ENCODE measurements at places on chromosomes 4 and X.

- DNase-seq = no peak
These were observed 399.6 kb upstream of the NDST3 start for GRCh38 chr4:117634716-117635115.

GRCh38 chr4:98583265-98583664, 75.1 kb downstream of the TSPAN5 start:
- DNase-seq = no peak

DNA sequence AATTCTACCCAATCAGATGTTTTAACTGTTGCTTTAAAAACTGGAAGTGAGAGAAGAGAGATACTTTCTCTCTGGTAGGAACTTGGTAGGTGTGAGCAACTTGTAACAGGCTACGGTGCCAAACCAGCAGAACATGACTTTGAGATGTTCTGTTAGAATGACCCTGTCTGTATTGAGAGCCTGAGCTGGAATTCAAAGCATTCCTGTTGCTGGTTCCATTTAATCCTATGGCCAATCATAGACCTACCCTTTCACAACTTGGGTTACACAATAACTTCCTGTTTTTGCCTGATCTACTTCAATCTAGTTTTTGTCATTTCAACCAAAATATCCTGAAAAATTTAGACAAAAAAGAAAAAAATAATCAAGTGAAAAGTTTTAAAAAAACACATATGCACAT, 1.7 kb upstream of the PRRG1 start:
- DNase-seq = no peak

DNA sequence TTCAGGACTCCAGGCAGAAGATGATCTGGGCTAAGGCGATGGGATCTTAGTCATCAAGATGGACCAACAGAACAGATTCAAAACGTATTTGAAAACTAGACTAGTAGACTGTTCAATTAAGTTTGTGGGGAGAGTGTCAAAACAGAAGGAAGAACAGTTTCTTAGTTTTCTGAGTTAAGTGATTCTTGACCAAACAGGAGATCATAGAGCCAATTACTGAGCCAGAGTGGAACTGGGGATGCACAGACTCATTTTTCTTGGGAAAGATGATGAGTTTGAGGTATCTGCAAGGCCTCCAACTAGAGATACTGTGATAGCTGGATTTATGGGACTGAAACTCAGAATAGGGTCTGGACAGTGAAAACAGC, 119.5 kb downstream of the REELD1 start:
- DNase-seq = no peak

- no peak for DNase-seq
These were observed 1365.2 kb downstream of the STIM2 start for GRCh38 chr4:28225689-28226353.

GRCh38 chrX:39645178-39645895, 452.4 kb downstream of the BCOR start:
- DNase-seq = no peak

DNA sequence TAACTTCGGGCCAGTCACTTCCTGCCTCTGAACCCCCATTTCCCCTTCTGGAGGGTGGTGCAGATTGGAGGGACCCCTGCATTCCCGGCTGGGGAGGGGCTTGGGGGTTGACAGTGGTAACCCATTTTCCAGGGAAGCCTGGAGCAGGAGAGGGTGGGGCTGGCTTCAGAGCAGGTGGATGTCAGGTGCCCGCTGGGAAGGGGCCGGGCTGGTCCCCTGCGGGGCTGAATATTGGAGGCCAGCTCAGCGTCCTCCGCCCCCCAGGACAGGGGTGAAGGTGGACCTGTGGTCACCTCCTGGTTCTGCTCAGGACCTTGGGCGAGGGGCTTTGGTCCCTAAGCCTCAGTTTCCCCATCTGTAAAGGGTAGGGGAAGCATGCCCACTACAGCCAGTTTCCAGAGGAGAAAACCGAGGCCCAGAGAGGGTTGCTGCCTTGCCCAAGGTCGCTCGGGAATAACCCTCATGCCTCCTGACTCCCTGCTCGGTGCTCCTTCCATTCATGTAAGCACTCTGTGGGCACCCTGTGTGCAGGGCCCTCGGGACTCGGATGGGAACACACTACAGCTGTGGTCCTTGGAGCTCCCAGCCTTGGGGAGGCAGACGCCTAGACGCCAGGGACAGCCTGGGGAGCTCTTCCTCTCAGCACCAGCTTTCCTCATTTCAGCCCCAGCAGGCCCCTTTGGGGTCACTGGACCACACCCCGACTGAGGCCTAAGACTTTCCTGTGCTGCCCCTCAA, 683 bp downstream of the MAN2B2 start:
- no peak for DNase-seq

- DNase-seq = no peak
These were observed 344.2 kb downstream of the GRIA2 start for GRCh38 chr4:157564771-157565170.

DNA sequence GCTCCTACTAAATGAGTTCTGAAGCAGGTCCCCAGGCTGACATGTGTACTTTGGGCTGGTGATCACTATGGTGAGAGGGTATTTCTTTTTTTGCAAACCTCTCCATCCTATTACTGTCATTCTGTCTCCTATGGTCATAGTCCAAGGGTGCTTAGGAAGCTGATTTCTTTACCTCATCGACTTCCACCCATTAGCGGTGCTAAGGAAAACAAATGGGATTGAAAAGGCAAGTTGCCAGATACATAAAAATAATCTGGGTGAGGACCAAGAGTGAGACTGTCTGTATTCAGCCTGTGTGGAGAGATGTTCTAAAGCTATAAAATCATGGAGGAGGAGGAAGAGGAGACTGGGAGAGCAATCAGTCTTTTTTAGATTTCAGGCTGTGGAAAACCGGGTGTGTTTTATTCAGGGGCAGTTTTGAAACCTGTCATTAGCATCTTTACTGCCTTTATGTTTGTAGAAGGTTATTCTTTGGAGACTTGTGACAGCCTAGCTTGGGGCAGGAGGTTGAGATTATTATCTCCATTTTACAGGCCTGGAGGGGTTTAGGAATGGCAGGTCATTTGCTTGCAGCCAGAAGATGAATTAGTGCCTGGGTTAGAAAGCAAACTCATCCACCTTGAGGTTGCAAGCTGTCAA, 1.9 kb downstream of the TMEM164 start:
- DNase-seq = no peak

DNA sequence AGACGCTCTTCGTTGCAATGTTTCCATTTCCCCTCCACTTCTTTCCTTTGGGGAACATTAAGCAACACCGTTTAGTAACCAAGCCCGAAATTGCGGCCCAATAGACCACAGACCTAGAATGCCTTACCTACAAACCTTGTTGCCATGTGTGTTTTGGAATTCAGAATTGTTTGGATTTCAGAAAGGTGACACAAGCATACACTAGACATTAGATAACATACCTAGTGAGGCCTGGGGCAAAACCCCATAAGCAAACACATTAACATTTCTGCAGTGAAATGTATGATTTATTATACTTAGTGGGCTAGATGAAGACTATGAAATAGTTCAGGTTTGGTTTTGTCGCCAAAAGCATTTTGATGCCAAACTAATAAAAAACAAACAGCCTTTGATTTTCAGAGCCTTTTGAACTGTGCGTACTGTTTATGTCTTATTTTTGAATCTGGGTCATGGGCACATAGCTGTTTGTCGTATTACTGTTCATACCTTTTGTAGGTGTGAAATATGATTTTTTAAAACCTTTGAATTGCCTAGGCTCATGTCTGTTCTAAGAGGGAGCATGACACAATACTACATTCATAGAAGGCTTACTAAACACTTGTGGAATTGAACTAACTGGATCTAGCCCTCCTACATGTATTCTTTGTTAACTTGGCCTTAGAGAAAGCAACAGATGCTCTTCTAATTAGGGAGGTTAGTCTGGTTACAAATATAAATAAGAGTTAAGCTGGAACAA, 88.6 kb upstream of the TMEM164 start:
- DNase-seq = no peak

- DNase-seq = no peak
These were observed 46.4 kb upstream of the FGG start for GRCh38 chr4:154658680-154659405.

DNA sequence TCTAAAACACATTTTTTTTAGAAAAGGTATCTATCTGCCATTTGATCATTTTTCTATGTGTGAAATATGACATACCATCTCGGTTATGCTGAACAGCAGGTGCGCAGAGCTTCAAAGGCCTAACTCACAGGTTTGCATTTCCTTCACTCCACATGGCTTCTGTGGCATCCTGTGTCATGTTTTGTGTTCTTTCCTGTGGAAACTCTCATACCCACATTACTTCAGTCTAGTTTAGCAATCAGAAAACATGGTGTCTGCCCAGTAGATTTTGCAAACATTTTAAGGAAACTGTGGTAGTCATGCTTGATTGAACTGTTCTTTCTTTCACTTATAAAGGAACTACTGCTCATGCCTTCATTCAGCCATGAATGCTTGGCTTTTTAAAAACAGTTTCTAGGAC, 11.3 kb upstream of the ARAP2 start:
- DNase-seq = no peak

- no peak for DNase-seq
These were observed 6.0 kb upstream of the WDR13 start for GRCh38 chrX:48591255-48591791.

GRCh38 chr4:69888336-69888735, 28.4 kb upstream of the SULT1E1 start:
- DNase-seq = no peak

DNA sequence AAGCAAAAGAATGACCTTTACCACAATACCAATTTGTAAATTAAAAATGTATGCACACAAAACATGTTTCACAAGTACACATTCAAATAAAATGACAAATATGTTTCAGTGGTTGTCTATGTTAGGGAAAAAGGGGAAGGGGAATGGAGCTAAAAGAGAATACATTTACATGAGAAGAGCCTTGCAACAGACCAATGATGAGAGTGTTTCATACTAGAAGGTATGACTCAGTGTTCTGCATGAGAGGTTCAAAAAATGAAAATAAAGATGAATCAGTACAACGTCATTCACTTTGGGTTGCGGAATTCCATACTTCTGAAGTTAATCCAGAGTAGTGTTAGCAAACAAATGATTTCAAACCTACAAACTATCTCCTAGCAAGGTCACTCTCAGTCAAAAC, 51.7 kb downstream of the RPGR start:
- no peak for DNase-seq

DNA sequence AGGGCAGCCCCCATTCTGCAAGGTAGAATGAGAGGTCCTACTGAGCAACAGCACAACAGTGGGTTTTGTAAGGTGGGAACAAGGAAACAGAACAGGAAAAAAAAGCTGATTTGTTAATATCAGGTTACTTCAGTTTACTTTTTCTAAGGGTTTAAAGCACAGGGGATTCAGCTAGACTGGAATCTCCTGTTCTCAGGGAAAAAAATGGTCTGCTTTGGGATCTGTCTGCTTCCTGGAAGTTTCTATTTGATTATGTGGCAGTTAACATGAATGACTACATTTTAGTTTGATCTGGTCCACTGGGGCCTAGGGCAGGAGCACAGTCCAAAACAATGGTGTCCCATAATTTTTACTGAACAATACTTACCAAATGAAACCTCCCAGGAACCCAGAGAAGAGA, 104.6 kb downstream of the FBXW7 start:
- no peak for DNase-seq

GRCh38 chr4:65538571-65538970, 131.7 kb downstream of the EPHA5 start:
- no peak for DNase-seq
